ENCODE measurements at places on chromosomes 13 and 19.

- DNase-seq, result no peak
Measured at GRCh38 chr13:45332831-45333219, 8.2 kb downstream of the TPT1 start.

GRCh38 chr19:53521373-53522202 is 16.4 kb upstream of the ZNF331 start:
- DNase-seq, result no peak

DNA sequence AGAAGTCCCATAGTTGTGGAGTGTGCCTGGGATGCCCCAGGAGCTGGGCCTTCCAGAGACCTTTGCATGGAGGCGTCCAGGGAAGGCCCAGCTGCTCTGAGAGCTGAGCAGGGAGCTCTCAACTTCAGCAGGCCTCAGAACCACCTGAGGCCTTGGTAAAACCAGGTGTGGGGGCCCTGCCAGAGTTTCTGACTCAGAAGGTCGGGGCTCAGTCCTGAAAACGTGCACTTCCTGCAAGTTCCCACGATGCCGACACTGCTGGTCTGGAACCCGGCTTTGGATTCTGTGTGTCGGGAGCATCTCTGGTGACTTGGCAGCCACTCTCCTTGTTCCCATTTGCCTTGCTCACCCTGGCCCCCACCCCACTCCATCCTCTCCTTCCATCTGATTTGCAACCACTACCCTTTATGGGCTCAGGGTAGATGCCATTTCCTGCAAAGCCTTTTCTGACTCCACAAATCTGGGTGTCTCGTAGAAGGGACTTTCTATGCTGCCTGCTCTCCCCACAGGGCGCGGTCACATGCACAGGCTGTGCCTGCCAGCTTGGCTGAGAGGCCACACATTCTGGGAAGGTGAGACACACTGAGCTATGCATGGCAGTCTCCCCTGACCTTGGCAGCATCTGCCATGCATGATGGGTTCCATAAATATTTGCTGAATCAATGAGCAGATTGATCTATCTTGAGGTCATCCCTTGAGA is 244.7 kb downstream of the COL4A1 start:
- DNase-seq, result peak; percentile 32

DNA sequence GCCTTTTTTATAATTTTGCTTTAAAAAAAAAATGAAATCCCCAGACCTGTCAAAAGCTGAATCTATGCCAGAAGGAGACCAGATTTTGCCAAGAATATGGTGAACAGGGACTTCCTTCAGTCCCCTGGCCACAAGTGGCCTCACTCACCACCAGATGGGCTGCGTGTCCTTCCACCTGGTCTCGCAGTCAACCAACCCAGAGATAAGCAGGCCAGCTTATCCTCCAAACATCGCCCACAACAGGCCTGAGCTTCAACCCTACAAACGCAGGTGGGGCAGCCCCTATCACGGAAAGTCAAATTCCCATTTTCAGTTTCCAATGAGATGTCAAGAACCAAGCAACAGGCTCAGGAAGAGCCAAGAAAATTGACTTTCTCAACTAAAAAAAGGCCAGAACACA is 30.5 kb downstream of the STK24 start:
- no peak for DNase-seq

DNA sequence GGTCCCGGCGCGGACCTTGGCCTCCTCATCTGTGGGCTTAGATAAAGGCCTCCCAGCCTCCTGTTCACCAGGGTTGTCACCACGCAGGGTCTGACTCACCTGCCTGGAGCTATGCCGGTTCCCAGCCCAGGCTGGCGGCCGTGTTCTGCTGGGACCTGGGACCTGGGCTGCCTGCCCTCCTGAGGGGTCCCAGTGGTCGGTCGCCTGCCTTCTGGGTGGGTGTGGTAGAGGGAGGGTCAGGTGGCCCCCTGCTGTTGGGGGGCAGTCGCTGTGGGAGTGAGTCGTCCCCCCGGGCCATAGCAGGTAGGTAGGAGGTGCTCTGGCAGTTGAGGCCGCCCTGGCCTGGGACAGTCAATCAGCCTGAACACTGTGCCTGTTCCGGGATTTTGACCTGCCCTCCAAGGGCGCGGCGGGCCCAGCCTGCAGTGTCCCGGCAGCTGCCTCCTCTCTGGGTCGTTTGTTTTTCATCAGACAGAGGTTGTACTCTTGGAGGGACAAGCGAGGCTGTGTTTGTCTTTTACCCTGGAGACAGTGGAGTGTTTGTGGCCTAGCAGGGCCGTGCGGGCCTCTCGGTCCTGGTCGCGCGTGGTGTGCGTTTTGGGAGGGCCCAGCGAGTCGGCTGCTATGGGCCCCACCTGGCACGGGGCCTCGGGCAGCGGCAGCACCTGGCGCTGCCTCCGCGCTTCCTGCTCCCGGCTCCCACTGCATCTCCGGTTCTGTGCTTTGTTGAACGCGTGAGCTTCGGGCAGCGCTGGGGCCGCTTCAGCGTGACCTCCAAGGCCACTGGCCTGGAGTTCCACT is 2.6 kb downstream of the ADAT3 start:
- peak; percentile 52 for DNase-seq

DNA sequence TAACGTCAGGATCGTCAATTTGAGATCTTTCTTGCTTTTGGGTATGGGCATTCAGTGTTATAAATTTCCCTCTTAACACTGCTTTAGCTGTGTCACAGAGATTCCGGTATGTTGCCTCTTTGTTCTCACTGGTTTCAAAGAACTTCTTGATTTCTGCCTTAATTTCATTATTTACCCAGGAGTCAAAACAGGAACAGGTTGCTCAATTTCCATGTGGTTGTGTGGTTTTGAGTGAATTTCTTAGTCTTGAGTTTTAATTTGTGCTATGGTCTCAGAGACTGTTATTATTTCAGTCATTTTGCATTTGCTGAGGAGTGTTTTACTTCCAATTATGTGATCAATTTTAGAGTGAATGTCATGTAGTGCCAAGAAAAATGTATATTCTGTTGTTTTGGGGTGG is 153.1 kb downstream of the PCDH17 start:
- DNase-seq, result no peak

GRCh38 chr13:112603641-112604225 is 15.8 kb upstream of the TUBGCP3 start:
- no peak for DNase-seq

DNA sequence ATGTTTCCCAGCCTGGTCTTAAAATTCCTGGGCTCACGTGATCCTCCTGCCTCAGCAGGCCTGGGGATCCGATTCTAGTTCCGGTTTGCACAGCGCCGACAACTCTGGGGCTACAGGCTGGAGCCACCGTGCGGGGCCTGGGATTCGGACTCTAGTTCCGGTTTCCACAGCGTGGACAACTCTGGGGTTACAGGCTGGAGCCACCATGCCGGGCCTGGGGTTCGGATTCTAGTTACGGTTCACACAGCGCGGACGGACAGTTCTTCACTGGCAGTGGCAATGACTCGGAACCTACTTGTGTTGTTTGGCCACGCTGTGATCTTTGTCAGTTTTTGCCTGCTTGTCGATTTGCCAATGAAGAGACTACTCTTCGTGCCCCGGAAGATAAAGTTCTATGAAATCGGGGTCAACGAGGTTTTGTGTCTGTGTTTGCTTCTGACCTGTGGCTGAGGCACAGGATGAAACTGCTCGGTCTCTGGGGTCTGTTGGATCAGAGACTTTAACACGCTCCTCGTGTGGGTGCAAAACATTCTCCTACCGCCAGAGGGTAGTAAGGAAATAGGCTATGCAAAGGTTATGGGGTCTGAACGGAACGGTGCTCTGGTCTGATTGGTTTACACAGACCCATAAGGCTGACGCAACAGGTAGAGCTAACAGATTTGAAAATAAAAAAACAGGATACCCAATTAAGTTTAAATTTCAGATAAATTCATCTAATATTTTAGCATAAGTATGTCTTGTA is 12.1 kb upstream of the ZSCAN1 start:
- peak; percentile 61 for DNase-seq

GRCh38 chr13:101703081-101703480 is 250.6 kb downstream of the ITGBL1 start:
- no peak for DNase-seq

DNA sequence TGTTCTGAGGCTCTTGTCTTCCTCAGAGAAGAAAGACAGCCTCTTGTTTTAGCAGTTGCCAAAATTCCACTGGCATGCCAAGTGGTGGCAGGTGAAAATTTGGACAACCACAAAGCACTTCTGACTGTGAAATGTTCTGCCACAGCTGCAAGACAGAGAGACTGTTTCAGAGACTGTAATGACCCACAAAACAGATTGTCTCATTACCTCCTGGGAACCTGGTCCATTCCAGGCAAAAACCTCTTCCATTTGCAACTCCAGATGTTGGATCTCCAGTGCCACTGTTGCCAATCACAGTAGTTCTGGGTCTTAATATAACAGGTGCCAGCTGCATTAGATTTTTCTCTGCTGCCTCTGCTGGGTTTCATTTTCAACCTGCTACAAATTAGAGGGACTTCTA is 911.5 kb downstream of the UQCRFS1 start:
- DNase-seq, result no peak

GRCh38 chr13:39561971-39562370 is 41.0 kb downstream of the LHFPL6 start:
- no peak for DNase-seq

DNA sequence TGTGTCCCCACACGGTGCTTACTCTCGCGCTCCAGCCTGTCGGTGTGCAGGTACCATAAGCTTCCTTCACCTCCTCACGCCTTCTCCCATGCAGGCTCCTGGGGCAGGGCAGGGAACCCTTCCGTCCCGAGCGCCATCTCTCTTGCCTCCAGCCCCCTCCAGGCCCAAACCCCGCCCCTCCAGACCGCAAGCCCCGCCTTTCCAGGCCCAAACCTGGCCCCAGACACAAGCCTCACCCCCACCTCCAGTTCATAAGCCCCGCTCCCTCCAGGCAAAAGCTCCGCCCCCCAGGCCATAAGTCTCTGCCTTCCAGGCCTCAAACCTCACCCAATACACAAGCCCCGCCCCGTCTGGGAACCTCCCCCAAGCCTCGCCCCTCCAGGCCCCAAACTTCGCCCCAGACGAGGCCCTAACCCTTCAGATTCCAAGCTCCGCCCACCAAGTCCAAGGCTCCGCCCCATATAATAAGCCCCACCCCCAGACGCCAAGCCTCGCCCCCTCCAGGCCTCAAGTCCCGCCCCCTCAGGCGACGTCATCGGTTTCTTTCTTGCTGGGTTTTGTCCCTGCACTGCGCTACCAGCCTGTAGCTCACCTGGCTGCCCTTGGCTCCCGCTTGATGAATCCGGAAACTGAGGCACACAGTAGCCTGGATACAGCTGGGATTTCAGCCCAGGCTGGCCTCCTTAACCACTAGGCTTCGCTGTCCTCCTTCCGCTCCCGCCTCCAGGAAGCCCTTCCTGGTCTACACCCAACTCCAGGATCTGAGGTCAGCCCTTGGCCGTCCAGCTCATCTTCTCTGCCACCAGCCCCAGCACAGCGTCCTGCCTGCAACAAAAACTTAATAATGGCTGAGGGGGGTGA is 16.1 kb downstream of the MKNK2 start:
- no peak for DNase-seq

- no peak for DNase-seq
Measured at GRCh38 chr19:56837004-56837403, 3.5 kb downstream of the PEG3 start.

DNA sequence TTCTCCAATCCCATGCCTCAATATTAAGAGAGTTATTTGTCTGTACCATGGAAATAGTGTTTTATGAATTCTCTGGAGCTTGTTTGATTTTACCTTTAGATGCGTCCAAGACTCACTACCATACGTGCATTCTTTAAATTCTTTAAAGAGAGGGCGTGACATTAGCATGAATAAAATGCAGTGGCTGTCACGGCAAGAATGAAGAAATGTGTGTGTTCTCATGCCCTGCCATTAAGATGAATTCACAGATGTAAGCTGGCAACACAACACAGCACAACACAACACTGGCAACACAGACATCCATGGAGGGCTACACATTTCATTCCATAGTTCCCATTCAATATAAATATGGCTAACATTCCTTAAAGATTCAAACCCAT is 213.4 kb downstream of the ENOX1 start:
- no peak for DNase-seq

DNA sequence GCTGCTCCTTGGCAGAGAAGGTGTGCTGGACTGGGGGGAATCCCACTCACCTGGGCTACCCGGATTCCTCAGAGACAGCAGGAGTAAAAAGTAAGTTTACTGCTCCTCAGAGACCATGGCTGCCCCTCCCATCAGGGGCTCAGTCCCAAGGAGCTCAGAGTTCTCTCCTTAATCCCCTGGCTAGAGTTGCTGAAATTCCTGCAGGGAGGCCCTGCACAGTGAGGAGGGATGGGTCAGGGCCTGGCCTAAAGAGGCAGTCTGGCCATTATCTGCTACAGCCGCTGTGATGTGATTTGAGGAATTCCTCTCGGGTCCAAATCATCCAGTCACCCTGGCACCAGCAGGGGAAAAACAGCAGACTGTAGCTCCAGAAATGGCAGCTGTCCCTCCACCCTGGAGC is 502.5 kb downstream of the PCDH17 start:
- no peak for DNase-seq

DNA sequence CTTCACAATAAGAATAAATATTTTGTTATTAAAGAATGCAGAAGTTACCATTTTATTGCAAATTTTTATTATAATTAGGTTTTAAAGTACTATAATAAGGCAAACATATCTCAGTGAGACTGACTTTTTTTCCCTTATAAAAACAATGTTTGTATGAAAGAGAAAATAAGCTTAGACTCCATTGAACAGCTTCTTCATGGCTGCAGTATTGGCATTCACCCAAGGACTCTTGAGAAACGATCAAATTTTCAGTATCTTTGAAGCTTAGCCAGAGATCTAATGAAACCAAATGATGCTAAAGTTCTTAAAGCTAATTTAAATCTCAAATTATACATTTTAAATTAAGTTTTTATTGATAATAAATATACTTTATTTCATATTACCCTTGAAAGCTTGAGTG is 128.3 kb downstream of the GGACT start:
- DNase-seq, result no peak

- no peak for DNase-seq
Measured at GRCh38 chr13:27449081-27449603, 1.2 kb downstream of the MTIF3 start.

- no peak for DNase-seq
Measured at GRCh38 chr19:7645163-7645562, 8.3 kb downstream of the STXBP2 start.

DNA sequence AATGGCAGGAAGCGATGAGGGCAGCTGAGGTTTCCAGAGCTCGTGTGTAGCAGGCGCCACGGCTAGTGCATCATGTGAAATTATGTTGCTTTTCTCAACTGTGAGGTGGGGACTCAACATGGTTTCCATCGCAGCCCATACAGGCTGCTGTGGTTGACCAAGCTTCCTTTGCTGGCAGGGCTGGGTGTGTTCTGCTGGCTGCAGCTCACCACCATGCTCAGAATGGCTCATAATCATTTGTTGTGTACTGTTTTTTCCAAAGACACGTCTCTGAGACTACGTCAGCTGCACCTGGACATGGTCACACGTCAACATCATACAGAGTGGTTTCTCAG is 16.1 kb upstream of the RASA3 start:
- no peak for DNase-seq

- DNase-seq, result no peak
Measured at GRCh38 chr19:21603431-21604231, 98.2 kb downstream of the ZNF429 start.

- DNase-seq, result no peak
Measured at GRCh38 chr13:77325371-77325980, 1.4 kb downstream of the MYCBP2 start.

Data from 8988T (cell line).